Hematopoietic multipotent progenitor cell treated with erythropoietin and hydrocortisone succinate and interleukin-3 and kit ligand, for 6 days (in vitro differentiated cells): ENCODE measurements at places on chromosomes 12 and 14.

DNA sequence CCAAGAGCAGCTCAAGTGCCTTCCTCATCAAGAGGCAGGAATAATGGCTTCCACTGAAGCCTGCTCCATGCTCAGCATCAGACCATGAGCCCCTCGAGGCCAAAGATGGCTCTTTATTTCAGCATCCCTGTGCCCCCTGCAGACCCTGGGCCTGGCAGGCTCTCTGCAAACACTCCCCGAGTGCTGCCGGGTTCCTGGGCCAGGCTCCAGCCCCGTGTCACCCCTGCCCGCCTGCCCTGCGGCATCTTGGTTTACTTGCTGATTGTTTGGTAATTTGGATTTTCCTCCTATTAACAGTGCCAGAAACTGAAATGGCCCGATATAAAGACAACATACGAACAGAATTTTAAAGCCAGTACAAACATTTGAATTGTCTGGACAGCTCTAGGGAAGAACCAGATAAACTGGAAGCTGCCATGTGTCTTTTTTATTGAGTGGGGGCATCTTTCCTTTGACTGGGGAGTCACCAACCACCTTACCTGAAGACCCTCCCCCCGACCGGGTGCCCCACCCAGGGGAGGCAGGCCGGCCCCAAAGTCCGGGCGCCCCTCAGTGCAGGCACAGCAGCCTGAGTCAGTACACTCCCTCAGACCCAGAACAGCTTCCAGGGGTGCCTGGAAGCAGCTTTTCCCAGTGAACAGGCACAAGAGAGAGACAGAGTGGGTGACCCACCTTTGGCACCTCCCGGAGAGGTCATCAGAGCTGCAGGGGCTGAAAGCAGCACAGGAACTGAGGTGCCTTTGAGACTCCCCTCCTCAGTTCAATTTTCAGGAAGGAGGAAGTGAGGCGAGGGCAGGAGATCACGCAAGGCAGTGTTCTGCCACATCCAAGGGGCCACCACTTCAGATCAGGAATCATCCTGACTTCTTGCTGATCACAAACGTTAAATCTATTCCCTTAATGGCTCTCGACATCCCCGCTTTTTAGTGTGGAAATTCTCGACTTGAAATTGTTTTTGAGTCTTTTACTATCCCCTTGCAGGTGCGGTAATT, 30.6 kb downstream of the ITPK1 start:
- DNase-seq, result no peak

DNA sequence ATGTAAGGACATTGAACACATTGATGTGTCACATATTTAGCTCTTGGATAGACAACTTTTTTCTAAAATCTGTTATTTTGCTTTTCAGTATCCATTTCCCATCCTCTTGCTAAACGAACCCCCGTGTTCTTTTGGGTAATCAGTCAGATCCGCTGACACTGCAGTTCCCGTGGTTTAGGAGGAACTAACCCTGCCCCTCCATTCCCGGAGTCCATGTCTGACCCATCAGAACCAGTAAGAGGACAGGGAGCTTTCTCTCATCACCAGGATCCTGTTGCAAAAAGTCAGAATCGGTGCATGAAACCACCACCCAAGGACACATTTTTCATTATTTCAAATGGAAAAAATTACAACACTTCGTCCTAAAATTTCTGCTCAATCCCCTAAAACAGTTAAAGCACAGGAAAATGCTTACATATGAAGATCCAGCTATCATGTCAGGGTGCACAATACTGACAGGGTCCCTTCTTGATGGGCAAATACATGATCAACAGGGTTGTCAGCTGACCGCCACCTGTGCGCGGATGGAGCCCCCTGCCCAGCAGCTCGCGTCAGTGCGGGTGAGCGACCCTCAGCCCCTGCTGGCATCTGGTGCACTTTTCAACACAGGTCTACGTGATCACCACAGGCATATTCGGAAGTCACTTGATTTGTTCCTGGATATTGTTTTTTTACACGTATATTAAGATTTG, 276.8 kb downstream of the ADGRD1 start:
- DNase-seq, result no peak

DNA sequence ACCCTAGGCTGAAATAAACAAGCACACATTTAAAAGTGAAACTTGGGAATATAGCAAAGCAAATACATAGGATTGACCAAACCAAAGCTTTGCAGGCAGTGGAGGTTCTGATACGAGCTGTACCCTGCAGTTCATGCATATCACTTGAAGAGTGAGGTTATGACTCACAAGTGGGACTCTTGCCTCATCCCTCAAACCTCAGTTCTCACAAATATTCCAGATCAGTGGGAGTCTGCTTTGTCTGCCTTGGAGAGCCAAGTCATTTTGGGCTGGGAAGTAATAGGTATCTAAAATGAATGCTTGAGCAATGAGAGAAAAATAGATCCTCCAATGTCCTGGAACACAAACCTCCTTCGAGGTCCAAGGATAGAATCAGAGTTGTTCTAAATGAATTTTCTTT, 116.4 kb downstream of the LRIG3 start:
- no peak for DNase-seq

- DNase-seq, result peak; percentile 66
Observed at GRCh38 chr12:77324763-77325468, 259.5 kb upstream of the E2F7 start.

- peak; percentile 47 for DNase-seq
Observed at GRCh38 chr12:25135531-25136154, 59.3 kb downstream of the DNAI7 start.

- no peak for DNase-seq
Observed at GRCh38 chr14:95619785-95620417, 66.3 kb upstream of the TCL1B start.

DNA sequence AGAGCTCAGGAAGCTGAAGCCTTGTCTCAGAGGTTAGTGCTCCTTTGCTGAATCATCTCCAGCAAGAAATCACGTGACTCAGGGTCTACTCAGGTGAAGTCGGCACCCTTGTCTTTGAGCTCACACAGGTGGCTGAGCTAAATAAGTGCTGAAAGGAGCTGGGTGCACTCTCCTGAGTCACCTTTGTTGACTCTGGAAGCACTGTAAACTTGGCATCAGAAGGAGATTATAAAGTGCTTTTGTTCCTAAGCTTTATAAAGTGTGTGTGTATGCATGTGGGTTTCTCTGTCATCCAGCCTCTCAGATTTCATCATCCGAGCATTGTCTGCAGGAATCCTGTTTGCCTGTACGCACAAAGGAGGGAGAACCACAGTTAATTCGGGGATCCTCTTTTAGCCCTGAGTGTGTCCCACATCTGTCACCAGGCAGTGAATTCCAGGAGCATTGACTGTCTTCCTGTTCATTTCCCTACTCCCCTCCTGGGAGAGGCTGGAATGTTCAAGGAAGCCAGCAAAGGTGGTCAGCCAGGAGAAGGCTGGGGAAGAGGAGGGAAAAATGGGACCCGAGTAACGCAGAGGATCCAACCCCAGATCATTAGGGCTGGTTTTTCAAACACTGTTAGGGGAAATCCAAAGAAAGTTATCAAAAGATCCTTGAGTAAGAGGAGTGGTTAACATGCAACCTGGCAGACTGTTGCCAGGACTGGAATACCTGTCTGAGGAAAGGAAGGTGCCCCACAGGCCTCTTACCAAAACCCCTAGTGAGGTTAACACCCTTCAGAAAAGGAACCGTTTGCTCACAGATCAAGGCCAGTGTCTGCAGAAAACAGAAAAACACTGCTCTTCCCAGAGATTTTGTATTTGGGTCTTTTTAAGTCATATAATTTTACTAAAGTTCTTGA, 157.5 kb upstream of the HIF1A start:
- DNase-seq, result no peak

DNA sequence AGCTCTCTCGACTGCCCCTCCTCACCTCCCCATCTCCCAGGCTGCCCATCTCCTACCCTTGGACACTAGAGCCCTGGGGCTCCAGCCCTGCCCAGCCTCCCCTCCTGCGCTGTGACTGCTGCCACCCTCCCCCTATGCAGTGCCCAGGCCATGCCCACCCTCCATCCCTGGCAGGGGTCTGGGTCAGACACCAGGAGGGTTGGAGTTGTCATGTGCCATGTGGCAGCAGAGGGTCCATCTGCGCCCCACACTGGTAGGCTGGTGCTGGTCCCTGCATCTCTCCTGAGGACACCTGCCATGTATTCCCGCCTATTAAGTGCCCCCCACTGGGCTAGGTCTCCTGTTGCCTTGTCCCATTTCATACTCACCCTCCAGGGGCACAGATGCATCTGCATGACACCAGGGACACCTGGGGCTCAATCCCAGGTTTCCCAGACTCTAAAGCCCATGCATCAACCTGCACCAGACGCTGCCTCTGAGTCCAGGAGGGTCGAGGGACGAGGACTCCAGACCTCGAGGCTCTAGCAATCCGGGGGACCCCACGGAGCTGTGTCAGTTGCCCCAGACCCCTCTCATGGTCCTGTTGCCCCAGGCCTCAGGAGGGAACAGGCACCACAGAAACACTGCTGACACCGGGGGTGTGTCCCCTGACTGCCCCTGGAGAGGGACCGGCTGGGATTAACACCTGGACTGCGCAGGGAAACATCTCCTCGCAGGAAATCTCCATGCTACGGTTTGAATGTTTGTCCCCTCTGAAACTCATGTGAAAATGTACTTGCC, 23.4 kb upstream of the SFSWAP start:
- DNase-seq, result no peak

GRCh38 chr14:74634964-74635363, 22.9 kb upstream of the LTBP2 start:
- no peak for DNase-seq

DNA sequence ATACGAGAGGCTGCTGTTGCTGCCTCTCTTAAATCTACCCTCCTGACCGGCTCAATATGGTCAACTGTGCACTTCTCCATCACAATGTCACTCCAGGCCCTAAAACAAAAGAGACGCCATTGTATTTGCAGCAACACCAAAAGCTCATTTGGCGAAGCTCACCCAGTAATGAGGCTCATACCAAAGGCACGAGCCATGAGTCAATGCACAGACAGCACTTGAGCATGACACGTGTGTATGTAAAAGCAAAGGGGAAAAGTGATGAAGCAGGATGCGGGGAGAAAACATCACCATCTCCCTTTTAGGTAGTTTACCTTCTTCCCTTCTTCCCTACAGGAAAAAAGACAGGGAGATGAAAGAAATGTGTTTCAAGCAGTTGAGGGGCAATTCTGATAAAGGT, 150.3 kb downstream of the FOXN3 start:
- no peak for DNase-seq
